Hematopoietic multipotent progenitor cell treated with erythropoietin and hydrocortisone succinate and interleukin-3 and kit ligand, for 15 days (in vitro differentiated cells): ENCODE measurements at places on chromosomes 4 and X.

- DNase-seq, result no peak
These were observed 1.8 kb upstream of the CUL4B start for GRCh38 chrX:120562569-120562926.

DNA sequence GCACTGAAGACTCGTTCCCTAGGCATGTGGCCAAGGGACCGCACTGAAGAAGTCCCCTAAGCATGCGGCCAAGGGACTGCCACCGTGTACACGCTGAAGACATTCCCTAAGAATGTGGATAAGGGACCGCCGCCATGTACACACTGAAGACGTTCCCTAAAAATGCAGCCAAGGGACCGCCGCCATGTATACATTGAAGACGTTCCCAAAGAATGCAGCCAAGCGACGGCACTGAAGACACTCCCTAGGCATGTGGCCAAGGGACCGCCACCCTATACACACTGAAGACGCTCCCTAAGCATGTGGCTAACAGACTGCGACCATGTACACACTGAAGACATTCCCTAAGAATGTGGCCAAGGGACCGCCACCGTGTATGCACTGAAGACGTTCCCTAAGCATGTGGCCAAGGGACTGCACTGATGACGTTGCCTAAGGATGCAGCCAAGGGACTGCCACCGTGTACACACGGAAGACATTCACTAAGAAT is 31.5 kb downstream of the DHRSX start:
- DNase-seq, result no peak

DNA sequence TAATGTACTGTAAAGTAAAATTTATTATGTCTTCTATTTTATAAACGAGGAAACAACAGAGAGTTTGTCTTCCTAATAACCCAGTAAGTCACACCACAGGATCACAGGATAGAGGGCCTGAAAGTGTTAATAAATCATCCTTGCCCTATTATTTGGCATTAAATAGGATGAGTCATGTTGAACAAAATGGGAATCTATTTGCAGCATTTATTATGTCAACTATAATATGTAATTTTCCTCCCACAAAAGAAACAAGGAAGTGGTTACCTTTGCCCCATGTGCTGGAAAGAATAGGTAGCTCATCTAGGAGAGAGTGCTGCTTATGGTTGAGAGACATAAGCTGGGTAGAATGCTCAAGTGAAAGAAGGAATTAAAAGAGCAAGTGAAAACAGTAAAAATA is 237.6 kb upstream of the NDST3 start:
- no peak for DNase-seq

GRCh38 chrX:13690836-13691235 is 1.9 kb downstream of the RAB9A start:
- no peak for DNase-seq

DNA sequence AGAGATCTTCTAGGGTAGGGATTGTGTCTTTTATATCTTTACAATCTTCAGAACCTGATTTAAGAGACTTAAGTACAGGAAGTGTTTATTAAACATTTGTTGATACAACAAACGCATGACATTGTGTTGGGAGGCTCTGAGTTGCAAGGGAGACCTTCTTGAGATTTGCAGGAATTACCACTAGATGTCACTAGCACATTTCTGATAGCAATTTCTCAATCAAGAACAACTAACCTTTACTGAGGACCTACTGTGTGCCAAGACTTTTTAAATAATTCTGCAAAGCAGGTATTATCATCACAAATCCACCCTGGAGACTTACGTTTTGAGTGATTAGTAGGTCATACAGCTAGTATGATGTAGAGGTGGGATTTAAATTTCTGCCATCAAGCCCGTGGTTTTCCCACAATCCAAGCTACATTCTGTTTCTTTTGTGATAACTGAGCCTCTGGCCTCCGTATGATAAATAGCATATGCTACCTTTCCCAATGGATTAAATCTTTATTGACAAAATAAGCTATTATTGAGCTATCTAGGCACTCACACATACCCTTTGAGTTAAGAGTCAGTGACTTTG is 986.0 kb downstream of the CCSER1 start:
- DNase-seq, result no peak

- no peak for DNase-seq
These were observed 67.0 kb downstream of the SLC7A11 start for GRCh38 chr4:138174981-138175794.

GRCh38 chr4:40423735-40424134 is 88.6 kb downstream of the CHRNA9 start:
- no peak for DNase-seq

- DNase-seq, result no peak
These were observed 97.3 kb downstream of the PPP1R2C start for GRCh38 chrX:42680666-42681065.

- DNase-seq, result no peak
These were observed 51.4 kb upstream of the PCDH18 start for GRCh38 chr4:137583671-137584070.

DNA sequence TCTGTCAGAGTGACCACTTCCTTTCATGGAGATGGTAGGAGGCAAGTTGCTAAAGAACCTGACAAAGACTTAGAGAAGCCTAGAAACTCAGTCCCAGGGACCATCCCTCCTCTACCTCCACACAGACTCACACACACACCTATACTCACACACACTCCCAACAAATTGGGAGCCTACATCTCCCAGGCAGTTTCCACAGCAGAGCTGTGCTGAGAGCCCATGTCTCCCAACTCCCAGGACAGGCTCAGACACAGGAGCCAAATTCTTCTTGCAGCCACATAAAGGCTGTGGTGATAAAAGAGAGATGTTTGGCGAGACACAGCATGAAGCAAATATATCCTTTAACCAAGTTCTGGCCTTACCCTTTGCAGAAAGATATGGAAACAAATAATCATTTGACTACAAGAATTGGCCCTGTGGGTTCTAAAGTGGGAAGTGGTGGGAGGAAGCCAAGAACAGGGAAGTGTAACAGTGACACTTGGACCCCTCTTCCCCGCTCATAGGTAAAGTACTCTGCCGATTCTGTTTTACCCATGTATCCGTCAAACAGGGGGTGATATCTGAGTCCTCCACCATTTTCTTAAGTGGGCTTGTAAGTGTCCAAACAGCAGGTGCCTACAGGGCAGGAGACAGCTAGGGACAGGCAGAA is 11.0 kb upstream of the IDS start:
- DNase-seq, result no peak

- no peak for DNase-seq
These were observed 16.4 kb upstream of the EIF4E start for GRCh38 chr4:98945297-98945850.

DNA sequence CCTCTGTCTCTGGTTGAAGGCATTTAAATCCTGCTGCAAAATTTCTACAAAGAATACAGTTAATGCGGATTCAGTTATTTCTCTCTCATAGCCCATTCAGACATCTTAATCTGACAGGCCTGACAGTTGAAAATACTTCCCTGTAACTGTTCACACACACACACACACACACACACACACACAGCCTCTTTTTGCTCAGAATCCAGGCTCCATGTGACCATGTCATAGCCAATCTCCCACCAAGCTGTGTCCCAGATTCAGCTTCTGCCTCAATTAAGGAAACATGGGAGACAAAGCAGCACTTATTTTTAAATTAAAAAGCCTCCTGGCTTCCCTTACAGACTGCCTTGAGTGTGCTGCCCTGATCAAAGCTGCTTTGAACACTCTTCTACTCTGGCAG is 49.3 kb upstream of the EFHC2 start:
- DNase-seq, result no peak

DNA sequence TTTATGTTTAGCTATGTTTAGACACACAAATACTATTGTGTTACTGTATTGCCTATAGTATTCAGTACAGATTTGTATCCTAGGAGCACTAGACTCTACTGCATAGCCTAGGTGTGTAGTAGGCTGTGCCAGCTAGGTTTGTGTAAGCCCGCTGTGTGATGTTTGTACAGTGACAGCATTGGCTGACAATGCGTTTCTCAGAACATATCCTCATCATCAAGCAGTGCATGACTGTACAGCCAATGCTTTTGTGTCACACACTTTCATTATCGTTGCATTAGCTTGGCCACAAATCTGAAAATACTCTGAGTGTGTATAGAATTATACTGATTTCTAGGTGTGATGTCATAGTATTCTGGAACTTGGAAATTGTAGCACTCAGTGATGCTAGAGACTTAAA is 63.4 kb downstream of the CLDN34 start:
- no peak for DNase-seq

DNA sequence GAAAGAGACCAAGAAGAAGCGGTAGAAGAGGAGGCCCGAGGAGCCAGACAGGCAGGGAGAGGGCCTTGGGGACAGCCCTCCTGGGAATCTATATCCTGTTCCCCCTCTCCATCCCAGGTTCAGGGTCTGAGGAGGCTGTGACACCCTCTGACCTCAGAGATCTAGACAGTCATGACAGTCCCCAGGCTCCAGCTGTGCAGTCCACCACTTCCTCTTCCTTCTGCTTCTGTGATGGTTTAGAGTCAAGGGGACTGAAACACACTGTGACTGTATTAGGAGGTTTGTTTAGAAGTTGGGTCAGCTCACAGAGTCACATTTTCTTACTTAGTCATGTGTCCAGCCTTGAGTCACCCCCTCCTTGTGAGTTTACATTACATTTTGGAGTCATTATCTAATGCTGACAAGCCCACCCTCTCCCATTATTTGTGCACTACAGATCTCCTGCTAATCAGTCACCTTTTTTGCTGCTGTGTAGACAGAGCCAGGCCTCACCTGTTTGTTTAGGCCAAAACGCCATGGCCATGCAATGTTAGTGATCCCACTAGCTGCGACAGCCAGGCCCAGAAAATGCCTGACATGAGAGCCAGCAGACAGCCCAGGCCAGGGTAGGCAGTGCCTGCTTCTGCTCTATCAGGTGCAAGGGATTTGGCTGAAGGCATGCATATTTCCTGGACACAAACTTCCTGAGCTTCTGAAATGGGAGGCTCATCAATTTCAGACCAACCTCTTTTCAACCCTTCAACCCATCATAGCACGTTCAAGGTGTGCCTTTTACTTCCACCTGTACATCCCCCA is 26.0 kb downstream of the MANBA start:
- no peak for DNase-seq
